ENCODE measurements at places on chromosomes 12 and 14.

DNA sequence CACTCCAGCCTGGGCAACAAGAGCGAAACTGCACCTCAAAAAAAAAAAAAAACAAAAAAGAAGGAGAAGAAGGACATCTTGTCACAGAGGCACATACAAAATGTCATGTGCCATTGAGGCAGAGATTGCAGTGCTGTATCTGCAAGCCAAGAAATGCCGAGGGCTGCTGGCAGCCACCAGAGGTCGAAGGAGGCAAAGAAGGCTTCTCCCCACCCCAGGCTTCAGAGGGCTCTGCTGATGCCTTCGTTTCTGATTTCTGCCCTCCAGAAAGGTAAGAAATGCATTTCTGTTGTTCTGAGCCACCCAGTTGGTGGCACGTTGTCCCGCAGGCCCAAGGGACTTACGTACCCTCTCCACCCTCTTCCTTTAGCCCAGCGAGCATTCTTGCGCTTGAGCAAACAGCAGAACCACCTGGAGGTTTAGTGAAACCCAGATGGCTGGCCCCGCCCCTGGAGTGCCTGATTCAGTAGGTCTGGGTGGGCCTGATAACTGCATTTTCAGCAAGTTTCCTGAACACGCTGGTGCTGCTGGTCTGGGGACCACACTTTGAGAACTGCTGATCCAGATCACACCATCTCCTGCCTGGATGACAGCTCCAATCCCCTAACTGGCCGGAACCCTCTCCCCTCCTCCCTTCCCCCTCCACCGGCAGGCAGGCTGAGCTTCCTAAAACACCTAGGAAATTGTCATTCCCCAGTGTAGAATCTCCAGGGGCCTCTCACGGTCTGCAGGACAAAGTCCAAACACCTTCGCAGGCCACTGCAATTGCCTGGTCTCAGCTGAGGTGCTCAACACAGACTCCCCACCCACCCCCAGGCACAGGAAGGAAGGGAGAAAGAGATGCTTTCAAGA, 21.1 kb upstream of the SCARB1 start:
- DNase-seq, result no peak

DNA sequence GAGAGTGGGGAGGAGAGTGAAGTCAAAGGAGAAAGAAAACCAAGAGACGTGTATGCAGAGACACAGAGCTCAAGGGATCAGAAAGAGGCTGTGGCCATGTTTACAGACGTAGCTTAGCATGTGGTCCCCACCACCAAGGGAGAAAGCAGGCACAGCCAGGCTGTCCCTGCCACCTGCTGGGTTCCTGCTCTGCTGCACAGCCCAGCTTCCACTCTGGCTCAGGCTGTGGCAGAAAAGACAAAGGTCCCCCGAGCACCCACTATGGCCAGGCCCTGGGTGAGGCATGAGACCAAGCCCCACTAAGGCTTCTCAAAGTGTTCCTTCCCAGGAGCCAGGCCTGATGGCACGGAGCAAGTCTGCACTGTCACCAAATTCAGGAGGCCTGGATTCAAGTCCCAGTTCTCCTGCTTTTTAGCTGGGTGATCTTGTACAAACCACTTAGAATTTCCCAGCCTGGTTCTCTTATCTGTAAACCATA, 25.9 kb upstream of the COL2A1 start:
- DNase-seq, result no peak

DNA sequence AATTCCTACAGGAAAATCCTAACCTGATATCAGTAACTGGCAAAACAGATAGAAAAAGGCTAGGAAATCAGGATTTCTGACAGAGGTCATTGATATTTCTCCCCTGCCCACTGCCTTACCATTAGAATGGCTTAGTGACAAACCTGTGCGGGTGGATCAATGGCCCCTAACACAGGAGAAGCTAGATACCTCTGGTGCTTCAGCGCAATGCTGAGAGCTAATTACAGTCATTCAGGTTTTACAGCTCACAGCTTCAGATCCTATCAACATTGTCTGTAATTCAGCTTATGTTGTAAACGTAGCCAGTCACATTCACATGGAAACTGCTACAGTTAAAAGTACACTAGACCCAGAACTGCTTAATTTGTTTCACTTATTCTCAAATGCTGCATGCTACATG, 17.4 kb upstream of the SLC10A1 start:
- no peak for DNase-seq

DNA sequence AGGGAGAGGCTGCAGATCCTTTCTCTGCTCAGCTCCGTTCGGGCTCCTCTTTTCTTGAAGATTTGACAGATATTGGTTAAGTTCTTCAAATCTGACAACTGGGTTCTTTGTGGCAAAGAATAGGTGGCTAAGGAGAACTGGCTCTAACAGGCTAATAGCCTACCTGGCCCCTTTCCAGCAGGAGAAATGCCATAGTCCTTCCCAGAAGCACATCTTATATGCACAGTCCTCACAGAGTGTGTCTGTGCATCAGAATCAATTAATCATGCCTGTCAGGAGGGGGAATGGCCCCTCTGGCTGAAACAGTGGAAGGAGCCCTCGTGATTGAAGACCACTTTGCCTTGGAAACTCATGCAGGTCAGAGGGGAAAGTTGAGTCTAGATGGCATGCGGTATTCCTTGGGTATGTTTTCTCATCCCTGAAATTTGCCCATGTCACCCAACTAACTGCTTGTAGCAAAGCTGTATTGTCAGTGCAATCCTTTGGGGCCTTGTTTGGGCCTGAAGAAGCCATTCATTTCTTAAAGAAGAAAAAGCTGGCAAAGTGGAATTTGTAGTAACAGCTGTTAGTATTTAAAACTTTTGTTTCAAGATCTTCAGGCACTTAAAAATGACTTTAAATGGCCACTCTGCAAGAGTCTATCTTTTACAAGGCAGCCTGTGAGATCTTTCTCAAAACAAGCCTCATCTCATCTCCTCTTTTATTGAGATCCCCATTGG, 251.5 kb downstream of the ZFP36L1 start:
- DNase-seq, result no peak

GRCh38 chr12:10941916-10942607, 3.0 kb upstream of the TAS2R14 start:
- DNase-seq, result no peak

GRCh38 chr14:97107760-97108159, 310.6 kb downstream of the VRK1 start:
- no peak for DNase-seq

DNA sequence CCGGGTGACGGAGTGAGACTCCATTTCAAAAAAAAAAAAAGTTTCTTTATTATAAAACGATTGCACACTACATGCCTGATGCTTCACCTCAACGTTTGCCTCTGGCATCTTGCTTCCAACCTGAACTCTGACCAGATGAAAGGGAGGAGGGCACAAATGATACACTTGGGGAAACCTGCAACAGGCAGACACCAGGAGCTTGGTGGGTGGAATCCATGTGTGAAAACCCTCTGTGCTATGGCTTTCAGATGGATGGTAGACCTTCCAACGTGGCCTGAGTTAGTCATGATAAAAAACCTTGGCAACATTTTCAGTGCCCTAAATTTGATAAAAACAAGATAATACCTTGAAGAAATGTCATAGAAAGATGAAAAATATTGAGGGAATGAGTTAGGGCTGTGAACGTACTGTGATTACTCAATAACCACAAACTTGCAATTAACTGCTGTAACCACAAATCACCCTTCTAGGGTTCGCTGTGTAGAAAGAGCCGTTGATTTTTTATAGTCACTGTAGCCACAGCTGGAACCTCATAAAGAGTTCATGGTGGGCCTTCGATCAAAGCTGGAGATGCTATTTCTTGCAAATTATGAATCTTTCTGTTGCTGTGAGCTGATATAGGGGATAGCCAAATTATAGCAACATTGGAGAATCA, 26.1 kb upstream of the GZMB start:
- no peak for DNase-seq

- peak; percentile 81 for DNase-seq
Observed at GRCh38 chr14:100015251-100015655, 50.0 kb upstream of the EVL start.

DNA sequence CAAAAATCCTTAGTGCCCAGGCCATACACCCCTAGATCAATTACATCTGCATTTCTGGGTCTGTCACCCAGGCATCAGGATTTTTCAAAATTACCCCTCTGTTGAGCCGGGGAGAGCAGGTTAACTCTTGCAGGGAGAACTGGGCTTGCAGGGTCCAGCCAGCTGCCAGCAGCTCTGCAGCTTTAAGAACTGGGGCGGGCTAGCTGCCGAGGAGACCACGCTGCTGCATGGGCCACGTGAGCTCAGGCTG, at the start of gene DGLUCY:
TSS of gene DGLUCY (plus strand) at position 245 of the 250 bp plus-strand sequence. CDS start 46,222 bp downstream, outside the sequence.
- peak; percentile 78 for DNase-seq

DNA sequence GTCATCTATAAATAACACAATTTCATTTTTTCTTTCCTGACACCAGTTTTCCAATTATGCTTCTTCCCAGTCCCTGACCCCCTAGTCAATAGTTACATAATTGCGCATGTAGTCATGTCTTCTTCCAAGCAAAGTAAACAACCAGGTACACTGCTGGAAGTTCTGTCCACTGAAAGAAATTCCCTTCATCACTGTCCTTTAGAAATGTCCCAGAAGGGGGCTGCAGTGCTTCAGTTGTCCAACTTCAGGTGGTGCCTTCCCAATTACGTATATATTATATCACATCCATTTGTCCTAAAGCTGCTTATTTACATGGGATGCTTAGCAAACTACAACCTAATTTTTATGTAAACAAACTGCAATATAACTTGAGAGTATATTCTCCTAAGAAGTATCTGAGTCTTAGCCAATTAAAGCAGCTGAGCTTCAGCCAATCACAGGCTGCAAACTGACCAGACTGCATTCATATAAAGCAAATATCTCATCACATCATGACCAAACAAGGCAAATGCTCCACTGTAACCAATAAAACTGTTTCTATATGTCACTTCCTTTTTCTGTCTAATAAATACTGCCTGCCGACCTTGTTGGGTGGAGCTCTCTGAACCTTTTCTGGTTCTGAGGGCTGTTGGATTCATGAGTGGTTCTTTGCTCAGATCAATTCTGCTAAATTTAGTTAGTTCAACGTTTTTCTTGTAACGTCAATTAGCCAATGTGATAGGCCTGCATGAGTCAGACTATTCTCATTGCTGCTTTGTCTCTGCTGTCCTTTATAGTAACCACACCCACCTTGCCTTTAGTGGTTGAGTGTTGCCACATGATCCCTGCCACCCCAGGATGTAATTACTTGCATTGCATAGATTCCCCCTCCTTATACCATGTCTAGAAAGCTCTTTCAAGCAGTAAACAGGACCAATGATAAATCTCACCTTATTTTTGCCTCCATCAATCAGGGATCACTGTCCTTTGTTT, 239.3 kb downstream of the ALG10B start:
- DNase-seq, result peak; percentile 36

DNA sequence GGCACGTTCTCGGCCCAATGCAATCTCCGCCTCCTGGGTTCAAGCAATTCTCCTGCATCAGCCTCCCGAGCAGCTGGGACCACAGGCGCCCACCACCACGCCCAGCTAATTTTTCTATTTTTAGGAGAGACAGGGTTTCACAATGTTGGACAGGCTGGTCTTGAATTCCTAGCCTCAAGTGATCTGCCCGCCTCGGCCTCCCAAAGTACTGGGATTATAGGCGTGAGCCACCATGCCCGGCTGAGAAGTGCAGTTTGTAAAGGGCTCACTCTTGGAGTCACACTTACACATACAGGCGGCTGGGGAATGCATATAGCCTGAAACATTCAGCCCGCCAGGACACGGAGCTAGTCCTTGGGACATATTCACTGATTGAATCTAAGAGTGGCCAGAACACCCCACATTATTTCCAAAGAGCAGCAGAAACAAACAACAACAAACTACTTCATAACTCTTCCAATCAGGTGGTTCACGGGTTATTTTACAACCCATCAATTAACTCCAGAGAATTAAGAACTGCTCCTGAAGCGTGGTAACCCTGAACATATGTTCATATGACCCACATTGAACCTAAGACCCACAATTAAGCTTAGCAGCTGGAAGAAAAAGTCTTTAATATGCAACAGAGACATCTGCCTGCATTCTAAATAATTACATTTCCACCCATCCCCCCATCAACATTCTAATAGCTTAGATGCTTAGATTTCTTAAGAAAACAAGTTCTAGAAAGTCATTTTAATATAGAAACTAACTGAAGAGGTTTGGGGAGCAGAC, 49.2 kb downstream of the SSH1 start:
- DNase-seq, result no peak

GRCh38 chr14:22012452-22012851, 338.8 kb upstream of the OR4E1 start:
- DNase-seq, result no peak

DNA sequence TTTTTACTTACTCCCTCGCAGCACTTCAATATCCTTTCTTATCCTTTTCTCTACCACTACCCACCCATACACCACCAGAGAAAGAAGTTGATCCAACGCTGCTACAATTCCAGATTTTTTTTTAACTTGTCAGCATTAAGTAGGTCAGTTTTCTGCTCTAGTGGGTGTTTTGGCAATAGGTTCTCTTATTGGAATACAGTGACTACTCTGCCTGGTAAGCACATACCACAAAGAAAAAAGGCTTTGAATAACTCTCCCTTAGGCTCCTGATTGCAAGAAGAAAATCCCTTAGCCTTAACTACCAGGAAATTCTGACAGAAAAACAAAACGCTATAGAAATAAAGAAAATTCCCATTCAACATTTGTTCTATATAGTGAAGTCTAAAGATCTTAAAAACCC, 72.0 kb downstream of the NUMB start:
- no peak for DNase-seq

GRCh38 chr14:72928872-72929271, 2.6 kb downstream of the DCAF4 start:
- no peak for DNase-seq

DNA sequence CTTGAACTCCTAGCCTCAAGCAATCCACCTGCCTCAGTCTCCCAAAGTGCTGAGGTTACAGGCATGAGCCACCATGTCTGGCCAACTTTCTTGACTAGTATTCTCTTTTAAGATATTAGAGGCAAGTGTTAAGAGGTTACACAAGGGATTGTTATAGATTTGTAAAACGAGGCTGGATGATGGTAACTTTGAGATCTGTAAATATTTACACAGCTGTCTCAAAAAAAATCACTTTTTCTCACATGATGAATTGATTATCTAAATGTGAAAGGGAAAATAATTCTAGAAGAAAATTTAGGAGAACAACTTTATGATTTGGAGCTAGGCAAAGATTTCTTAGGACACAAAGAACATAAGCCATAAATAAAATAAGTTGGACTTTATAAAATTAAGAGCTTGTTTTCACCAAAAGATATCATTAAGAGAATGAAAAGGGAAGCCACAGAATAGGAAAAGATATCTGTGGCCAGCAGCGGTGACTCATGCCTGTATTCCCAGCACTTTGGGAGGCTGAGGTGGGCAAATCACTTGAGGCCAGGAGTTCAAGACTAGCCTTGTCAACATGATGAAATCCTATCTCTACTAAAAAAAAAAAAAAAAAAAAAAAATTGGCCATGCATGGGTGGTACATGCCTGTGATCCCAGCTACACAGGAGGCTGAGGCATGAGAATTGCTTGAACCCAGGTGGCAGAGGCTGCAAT, 77.4 kb downstream of the BBS10 start:
- no peak for DNase-seq

GRCh38 chr14:78162202-78162601, 8.0 kb upstream of the NRXN3 start:
- DNase-seq, result peak; percentile 8

DNA sequence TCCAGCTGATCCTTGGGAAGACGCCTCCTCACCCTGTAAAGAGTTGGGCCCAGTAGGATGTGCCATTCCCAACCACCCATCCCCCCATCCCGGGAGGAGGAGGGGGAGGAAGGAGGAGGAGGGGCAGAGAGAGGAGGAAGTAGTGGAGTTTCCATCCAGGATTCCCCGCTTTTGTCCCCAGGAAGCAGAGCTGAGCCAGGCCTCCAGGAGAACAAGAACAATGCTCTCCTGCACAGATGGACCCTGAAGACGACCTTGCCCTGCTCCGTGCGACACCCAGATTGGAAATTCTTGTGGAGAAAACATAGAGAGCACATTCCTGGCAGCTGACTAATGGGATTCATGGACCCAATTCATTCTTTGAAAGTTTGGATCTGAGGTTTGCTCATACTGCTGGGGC, 132.3 kb upstream of the CRY1 start:
- no peak for DNase-seq
